ENCODE measurements at places on chromosomes 2 and 18.

DNA sequence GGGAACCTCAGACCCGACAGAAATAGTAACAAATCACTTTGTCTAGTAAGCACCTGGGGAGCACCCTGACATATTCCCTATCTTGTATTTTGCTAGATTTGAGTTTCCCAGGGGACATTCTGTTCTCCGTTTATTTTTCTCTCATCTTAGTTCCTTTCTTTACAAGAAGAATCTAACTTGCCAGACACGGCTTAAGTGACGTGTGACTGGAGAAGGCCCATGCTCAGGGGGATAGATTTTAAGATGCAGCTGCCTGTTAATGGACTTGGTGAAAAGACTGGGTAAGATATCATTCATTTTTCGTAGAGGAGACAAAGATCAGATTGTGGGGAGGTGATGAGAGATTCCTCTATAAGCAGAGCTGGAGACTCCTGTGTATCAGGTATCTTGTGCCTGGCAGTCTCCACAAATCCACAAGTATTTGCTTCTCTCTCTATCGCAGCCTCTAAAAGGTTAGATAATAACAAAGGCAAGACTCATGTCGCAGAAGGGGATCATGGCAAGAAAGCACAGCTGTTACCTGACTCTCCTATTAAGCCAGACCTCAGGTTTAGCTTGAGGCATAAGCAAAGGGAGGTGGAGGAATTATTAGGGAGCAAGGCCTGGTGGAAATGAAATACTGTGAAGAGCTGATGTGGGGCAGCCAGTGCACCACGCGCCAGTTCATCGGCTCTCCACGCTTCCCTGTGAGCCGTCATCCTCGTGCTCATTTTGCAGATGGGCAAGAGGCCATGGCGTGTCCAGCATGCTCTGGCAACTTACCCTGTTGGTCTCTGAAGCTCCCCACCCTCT is 347.2 kb upstream of the TNP1 start:
- DNase-seq = no peak

DNA sequence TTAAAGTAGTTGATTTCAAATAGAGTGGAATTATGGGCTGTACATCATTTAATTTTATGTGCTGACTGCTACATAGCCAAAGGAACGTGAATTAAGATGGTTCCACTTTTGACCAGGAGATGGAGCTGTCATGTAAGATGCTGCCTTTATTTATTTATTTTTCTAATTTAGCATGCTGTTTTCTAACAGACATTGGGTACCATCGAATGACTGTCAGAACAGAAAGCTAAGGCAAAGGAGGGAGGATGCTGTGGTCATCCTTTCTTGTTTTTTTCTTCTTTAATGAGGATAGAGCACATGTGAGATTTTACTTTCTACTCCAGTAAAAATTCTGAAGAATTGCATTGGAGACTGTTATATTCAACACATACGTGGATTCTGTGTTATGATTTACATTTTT is at the start of gene SCN2A:
SCN2A (plus strand) TSS at position 185 of the 400 bp plus-strand sequence. CDS start 56,410 bp downstream, outside the sequence.
- DNase-seq = no peak

DNA sequence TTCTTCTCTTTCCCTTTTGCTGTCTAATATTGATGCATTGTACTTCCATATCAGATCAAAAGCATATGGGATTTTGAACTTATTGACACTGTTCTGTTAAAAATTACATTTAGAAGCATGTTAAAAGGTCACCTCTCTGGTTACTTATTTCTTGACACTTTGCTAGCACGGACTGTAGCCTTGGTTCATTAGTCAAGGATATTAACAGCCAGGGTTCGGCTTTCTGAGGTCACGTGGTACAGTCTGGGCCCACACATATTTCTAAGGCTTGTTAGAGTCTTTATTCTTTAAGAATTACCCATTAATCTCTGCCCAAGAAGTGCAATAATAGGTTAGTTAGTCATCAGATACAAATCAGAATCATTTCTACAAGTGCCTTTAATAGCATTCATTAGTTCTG is 1035.8 kb upstream of the FANCL start:
- no peak for DNase-seq

- DNase-seq = peak; percentile 91
These were observed at the start of gene ACKR3 for GRCh38 chr2:236569573-236569973. ACKR3 (plus strand) TSS chr2:236569825; CDS start chr2:236580466, 10,641 bp downstream.

- no peak for DNase-seq
These were observed 14.9 kb upstream of the GALR1 start for GRCh38 chr18:77234504-77235365.

DNA sequence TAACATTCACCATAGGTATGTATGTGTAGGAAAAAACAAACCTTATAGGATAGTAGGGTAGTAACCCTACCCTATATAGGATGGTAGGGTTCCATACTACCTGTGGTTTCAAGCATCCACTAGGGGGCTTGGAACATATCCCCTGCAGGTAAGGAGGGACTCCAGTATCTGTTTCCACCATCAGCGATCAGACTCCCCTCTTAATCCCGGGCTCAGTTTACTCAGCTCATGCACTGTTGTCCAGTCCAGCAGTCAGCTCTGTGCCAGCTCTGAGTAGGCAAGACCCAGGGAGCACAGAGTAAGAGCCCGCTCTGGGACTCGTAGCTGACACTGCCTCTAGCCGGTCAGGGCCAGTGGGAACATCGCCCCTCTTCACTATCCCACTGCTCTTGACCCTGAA is 61.7 kb downstream of the MEX3C start:
- DNase-seq = no peak
